ENCODE measurements at places on chromosomes 6 and 20. TPM values are rescaled to one million over a fixed set of nuclear protein-coding genes. Genes with fewer than 3 reads are reported as not detected.
A peak's percentile ranks its signal among the peaks of the same experiment; 100 is the strongest.

DNA sequence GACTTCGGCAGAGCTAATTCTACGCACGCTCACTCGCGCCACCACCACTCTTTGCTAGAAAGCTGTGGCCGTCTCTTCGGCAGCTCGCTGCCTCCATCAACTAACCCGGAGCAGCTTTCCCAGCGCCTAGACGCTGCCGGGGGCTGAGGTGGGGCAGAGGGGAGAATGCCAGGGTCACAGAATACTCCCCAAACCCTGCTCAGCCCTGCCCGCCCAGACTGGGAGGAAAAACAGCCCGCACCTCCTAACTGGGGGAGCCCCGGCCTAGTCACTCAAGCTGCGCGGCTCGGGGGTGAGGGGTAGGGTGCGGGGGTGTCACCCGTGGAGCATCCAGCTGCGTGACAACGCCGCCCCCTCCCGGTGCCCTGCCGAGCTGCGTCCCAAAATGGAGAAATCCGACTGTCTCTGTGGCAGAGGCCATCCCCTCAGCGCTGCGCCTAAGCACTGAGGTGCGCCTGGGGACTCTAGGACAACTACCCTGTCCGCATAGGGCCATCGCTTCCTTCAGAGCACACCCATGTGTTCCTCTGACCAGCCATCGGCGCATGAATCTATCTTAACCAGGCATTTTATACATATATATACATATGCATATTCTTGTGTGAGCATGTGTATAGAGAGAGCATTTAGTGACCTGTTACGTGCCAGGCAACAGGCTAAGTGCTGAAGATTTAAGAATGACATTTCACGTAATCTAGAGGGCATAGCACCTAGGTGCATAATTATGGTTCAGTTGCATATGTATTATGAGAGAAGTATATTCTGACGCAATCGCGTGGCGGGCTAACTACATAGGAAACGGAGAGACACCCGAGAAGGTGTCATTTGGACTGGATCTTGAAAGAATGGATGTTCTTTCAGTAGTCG, 1.5 kb upstream of the TENT5A start:
- peak; percentile 79 for DNase-seq

CST5 gene
- not detected for total RNA-seq

GJA10 gene
- not detected for total RNA-seq

- no peak for DNase-seq
Measured at GRCh38 chr6:81767163-81767891, 14.8 kb upstream of the TENT5A start.

DNA sequence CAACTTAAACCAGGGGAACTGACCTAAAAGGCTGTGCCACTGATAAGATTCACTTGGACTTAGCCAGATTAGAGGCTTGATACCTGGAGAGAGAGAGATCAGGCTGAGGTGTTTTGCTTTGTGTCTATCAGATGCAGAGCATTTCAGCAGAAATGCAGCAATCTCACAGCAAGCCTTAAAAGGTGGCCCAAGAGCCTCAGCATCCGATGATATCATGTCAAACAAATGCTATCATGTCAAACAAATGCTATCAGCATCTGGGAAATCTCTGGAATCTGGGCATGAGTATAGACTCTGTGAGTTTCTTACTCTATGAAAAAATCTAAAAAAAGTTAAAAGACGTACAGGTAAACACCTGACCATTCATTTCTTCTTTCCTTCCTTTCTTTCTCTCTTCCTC, 718.9 kb downstream of the EYS start:
- no peak for DNase-seq

DNA sequence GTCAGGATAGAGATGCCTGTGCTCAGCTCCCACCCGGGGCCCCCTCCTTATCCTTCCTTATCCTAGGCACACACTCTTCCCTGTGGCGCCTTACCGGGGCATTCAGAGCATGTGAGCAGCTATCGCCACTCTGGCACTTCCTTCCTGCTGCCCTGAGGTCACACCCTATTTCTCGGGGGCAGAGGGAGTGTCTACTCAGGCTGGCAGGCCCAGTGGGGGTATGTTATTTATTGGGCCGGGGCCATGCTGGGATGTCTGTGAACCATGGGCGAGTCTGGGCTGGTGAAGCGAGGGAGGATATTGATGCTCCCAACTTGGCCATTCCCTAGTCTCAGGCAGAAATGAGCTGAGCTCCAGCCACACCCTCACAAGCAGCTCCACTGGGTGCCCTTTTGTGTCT, 3.9 kb upstream of the LY6G6D start:
- DNase-seq = no peak

RBM24 gene
- 12.5 TPM for total RNA-seq

GRCh38 chr6:134503585-134504281, 185.8 kb upstream of the SGK1 start:
- no peak for DNase-seq

DNA sequence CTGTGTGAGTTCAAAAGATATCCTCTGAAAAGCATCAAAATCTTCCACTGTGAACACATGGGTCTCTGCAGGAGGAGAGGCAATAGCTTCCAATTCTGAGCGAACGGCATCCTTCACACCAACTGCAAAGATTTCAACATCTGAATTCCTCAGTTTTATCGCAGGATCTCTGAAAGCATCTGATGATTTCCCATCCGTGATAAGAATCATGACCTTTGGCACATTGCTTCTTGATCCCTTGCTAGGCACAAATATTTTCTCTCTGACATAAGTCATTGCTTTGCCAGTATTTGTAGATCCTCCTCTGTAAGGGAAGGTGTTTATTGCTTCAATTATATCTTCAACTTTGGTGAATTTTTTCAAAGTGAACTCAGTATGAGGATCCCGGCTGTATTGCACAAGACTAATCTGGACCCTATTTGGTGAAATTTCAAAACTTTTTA, 22.7 kb downstream of the COL12A1 start:
- DNase-seq = no peak

ZNF831 gene
- total RNA-seq = not detected

SAMD5 gene
- 2.7 TPM for total RNA-seq

DNA sequence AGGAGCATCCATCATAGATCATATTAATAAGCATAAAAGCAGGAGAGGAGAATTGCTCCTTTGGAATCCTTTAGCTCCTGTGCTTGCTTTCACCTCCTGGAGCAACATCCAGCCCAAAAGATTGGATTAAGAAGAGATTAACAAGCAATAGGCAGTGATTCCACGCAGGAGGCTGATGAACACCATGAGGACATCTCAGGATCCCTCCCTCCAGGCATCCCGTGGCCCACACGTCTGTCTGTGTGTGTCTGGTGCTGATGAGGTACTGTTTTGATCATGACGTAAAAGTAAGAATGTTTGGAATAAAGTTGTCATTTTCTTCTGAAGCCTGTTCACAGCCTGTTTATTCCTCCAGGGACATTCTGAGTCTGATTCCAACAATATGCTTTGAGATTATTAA, 185.5 kb upstream of the MYLIP start:
- no peak for DNase-seq

MRPS18A gene
- 70.7 TPM for total RNA-seq

DNA sequence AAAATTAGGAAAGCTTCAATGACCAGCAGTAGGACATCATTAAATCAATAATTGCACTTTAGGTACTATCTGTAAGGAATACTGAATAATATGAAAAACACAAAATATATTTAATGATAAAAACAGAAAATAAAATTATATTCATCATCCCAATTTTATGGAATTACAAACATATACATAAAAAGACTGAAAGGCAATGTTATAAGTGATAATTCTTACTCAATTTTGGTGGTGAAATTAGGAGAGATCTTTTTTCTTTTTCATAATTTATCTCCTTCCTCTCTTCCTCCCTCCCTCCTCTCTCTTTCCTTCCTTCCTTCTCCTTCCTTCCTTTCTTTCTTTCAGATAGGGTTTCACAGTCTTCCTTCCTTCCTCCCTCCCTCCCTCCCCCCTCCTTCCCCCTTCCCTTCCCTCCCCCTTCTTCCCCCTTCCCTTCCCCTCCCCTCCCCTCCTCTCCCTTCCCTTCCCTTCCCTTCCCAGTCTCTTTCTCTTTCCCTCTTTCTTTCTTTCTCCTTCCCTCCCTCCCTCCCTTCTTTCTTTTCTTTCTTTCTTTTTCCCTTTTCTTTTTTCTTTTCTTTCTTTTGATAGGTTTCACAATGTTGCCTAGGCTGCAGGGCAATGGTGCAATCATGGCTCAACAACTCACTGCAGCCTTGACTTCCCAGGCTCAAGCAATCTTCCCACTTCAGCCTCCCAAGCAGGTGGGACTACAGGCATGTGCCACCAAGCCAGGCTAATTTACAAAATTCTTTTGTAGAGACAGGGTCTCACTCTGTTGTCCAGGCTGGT, 36.8 kb downstream of the RSPH3 start:
- DNase-seq = no peak

All from Daoy (cell line).